ENCODE measurements at places on chromosomes 1 and 21.

GRCh38 chr1:201324821-201325677, 41.7 kb downstream of the PKP1 start:
- DNase-seq, result no peak

DNA sequence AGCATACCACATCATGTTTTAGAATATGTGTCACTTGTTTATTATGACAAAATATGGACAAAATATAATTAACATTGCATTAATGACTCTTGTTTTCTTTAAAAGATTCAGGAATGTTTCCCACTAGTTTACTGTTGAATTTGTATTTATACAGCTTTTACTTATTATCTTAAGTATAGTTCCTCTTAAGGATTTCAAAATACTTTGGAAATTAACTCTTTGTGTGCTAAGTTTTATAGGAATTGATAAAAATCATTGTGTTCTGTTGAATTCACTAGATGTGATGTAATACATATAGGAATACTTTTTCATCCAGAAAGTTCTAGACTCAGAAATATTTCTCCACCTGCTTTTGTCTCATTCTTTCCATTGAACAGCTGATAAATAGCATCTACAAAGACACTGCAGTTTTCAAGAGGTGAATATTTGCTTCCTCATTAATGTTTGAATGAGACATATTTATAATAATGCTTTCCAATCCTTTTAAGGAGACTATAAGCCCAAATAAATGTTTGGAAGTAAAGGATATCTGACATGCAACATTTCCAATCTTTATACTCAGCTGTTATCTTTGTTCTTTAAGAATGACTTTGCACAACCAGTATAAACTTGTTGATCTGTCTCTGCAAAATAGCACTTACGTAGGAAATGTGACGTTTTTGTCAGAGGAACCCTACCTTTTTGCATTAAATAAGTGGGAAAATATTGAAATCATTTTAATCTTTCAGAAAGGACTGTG, 38.4 kb upstream of the SAMSN1 start:
- no peak for DNase-seq

- no peak for DNase-seq
These were observed 23.3 kb upstream of the PTGFRN start for GRCh38 chr1:116886291-116886878.

DNA sequence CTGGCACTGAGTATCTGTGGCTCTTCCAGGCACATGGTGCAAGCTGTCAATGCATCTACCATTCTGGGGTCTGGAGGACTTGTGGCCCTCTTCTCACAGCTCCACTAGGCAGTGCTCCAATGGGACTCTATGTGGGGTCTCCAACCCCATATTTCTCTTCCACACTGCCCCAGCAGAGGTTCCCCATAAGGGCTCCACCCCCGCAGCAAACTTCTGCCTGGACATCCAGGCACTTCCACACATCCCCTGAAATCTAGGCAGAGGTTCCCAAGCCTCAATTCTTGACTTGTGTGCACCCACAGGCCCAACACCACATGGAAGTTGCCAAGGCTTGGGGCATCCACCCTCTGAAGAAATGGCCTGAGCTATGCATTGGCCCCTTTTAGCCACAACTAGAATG, 18.8 kb downstream of the ODF2L start:
- no peak for DNase-seq

- DNase-seq, result no peak
These were observed 8.9 kb downstream of the OR2T11 start for GRCh38 chr1:248625971-248626370.
